Stimulated activated CD8-positive, alpha-beta memory T cell treated with anti-CD3 and anti-CD28 coated beads, Interleukin-7, amount 100 ng/mL, for 4 hours (primary cell): ENCODE measurements at places on chromosomes 2 and 18.

- no peak for DNase-seq
Observed at GRCh38 chr2:150127995-150128394, 359.5 kb downstream of the RND3 start.

DNA sequence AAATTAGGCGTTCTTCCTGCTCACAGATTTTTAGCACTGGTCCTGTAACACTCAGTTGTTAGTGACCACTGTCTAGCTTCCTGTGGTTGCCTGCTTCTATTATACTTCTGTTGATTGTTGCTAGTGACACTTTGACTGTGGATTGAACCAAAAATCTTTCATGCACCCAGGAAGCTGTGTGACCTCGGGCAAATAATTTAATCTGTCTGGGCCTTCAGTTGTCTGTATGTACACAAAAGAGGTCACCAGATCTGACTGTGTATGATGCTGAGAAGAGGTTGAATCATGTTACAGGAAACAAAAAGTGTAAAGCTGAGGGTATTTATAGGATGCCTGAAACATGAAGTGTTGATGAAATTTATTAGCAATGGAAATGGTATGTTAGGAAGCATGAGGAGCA lies 12.7 kb downstream of the ICOS start:
- DNase-seq = no peak

- no peak for DNase-seq
Observed at GRCh38 chr2:220377482-220378155, 750.2 kb downstream of the SLC4A3 start.

DNA sequence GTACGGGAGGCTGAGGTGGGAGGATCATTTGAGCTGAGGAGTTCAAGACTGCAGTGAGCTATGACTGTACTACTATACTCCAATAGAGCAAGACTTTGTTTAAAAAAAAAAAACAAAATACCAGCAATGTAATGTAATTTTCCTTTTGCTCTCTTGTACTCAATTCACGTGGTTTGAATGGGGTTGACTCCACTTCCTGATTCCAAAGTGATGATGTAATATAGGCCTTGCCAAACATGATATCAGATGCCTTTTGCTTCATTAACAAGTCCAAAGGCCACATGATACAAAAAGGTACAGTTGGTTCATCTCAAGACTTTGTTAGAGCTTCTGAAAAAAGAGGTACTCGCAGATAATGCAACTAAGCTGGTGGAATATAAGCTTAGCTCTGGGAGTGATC lies 321.8 kb downstream of the ZEB2 start:
- no peak for DNase-seq

- DNase-seq = no peak
Observed at GRCh38 chr2:70986499-70987189, 8.0 kb downstream of the TEX261 start.

GRCh38 chr2:67898595-67898994 lies 164.2 kb downstream of the C1D start:
- DNase-seq = no peak
